ENCODE measurements at places on chromosomes 1 and 21. TPM values are rescaled to one million over a fixed set of nuclear protein-coding genes. Genes with fewer than 3 reads are reported as not detected.

Gene MAN1C1
- 0.37 TPM for total RNA-seq

Gene INSRR
- total RNA-seq, result not detected

Gene MYOC
- total RNA-seq, result not detected

Gene SYCP1
- total RNA-seq, result not detected

Gene CELA2A
- total RNA-seq, result not detected

Gene TMEM269
- 1.7 TPM for total RNA-seq

Gene TTC22
- 17.2 TPM for total RNA-seq

Gene A3GALT2
- total RNA-seq, result not detected

Gene GART
- 102 TPM for total RNA-seq

DNA sequence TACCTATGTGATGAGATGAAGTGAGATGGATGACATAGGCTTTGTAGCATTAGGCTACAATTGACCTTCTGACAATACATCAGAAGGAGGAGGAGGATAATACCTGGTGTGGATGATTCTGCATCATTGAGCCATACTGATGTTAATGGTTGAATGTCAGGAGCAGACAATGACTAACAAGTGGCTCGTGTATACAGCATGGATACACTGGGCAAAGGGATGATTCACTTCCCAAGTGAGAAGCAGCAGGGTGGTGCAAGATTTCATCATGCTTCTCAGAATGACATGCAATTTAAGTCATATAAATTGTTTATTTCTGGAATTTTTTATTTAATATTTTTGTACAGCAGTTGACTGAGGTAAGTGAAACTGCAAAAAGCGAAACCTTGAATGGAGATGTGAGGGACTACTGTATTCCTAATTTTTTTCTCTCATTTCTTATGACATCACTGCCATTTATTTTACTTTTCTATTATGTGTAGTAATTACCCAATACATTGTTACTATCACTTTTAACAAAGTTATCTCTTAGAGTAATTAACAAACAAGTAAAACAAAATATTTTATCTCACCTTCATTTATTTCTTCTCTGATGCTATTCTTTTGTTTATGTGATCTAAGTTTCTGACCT, 34.4 kb upstream of the COP1 start:
- DNase-seq, result no peak

- DNase-seq, result no peak
Observed at GRCh38 chr1:171833091-171833825, 8.0 kb upstream of the DNM3 start.

GRCh38 chr1:15077384-15077783, 76.2 kb upstream of the TMEM51 start:
- no peak for DNase-seq

DNA sequence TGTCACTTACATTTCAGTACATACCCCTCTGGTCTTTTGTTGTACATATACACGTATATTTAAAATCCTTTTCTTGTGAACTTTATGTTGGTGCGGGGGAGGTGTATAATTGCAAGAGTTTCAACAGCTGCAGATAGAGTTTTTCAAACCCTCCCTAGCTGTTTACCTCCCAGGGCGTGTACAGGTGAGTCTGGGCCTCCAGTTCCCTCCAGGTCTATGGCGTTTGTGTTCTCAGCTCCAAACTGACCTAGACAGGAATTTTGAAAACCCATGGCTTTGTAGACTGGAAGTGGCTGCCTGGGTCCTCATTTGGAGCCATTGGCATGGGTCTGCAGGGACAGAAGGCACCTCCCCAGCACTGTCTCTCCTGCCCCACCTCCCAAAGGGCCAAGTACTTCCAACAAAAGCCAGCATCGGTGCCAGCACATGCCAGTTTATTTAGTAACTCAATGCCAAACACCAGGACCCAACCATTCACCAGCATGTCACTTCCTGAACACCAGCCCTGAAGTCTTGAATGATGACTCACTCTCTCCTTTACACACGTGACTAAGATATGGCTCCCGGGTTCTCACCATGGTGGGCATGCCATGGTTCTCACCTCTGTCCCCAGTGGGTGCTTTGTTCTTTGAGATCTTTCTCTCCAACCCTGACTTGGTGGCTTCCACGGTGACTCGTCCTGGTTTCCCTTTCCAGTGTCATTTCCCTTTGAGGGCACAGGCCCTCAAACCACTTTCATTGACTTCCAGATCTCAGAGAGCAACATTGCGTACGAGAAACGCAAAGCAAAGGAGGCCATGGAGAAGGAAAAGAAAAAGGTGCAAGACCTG, 57.3 kb upstream of the EFHD2 start:
- DNase-seq, result peak; percentile 69

DNA sequence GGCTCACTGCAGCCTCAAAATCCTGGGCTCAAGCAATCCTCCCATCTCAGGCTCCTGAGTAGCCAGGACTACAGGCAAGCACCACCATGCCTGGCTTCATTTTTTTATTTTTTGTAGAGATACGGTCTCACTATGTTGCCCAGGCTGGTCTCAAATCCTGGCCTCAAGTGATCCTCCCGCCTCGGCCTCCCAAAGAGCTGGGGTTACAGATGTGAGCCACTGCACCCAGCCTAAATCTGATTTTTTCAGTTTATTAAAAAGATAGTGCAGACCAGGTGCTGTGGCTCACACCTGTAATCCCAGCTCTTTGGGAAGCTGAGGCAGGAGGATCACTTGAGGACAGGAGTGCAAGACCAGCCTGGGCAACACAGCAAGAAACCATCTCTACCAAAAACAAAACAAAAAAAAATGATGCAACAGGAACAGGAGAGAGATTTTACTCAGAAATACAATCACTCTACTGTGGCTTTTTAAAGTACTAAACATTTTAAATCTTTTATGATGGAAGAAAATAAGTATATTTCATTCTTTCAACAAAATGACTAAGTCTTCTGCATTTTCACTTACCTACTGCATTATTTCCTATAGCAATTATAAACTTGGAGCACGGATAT, 1.9 kb downstream of the PSMG1 start:
- no peak for DNase-seq

- no peak for DNase-seq
Observed at GRCh38 chr1:211194826-211195225, 60.9 kb upstream of the KCNH1 start.

DNA sequence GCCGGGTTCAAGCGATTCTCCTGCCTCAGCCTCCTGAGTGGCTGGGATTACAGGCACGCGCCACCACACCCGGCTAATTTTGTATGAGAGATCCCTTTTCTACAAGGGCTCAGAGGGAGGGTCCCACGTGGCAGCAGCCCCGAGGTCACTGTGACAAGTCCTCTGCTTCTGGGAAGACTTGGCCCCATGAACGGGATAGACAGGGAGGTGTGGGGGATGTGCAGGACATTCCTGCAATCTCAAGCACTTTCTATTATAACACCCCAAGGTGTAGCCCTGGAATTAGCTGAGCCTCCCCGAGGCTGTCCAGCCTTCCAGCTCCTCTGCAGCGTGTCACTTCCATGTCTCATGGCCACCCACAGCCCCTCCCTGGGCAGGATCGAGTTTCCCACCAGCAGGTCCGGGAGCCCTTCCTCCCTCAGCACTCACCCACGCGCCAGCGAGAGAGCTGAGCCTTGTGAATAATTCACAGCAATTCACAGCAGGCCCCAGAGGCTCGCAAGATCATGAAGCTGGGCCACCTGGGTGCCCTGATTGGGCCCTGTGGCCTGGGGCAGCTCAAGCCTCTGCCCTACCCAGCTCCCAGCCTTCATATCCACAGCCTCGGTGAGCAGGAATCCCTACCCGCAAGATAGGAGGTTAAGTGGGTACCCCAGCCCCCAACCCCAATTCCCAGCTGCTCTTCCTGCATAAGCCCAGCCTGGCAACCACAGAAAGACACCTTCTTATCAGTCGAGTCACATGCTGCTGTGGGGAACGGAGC, 22.8 kb upstream of the RNU1-4 start:
- no peak for DNase-seq

- DNase-seq, result no peak
Observed at GRCh38 chr1:6448749-6449631, 17.0 kb downstream of the TNFRSF25 start.

GRCh38 chr1:235878082-235878811, 11.5 kb upstream of the LYST start:
- no peak for DNase-seq

DNA sequence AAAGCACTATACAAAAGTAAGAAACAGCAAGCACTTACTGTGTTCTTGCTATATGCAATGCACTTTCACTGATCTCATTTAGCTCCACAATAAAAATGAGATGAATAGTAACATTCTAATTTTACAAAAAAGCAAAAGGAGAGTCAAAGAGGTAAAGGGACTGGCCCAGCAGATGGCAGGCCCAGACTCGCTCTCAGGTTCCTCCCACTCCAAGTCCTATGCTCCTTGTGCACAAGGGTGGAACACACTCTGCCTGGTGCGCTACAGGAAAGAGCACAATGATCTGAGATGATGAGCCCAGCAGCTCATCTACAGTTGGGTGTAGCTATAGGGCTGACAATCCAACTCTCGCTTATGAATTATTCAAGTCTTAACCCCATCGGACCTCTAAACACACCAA, 94.1 kb upstream of the LYST start:
- no peak for DNase-seq

DNA sequence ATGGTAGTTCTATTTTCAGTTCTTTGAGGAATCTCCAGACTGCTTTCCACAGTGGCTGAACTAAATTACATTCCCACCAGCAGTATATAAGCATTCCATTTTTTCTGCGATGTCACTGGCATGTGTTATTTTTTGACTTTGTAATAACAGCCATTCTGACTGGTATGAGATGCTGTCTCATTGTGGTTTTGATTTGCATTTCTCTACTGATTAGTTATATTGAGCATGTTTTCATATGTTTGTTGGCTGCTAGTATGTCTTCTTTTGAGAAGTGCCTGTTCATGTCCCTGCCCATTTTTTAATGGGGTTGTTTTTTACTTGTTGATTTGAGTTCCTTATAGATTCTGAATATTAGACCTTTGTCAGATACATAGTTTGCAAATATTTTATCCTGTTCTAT, 87.9 kb downstream of the RPS6KC1 start:
- DNase-seq, result no peak

- peak; percentile 7 for DNase-seq
Observed at GRCh38 chr1:44970317-44970716, 16.1 kb downstream of the EIF2B3 start.

- DNase-seq, result peak; percentile 70
Observed at GRCh38 chr1:229124520-229125124, 146.3 kb upstream of the RAB4A start.

- no peak for DNase-seq
Observed at GRCh38 chr21:41429305-41429704, 3.3 kb downstream of the MX1 start.

DNA sequence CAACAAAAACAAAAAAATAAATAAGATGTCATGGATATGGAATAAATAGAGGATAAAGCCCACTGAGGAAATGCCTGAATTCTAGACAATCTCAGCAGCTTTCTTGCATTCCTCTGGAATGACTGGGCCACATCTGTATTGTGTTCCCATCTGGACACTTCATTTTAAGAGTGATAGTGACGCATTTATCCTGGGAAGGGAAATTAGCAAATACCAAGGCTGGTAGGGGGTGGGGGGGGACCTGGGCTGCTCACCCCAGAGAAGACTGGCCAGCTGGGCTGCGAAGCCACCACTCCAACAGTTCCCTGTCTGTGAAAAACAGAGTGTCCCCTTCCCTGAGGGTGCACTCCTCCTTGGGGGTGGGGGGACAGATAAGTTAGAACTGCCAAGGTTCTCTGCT, 106.3 kb downstream of the HIVEP3 start:
- DNase-seq, result no peak

- DNase-seq, result no peak
Observed at GRCh38 chr1:207335695-207336363, 14.4 kb downstream of the CD55 start.

DNA sequence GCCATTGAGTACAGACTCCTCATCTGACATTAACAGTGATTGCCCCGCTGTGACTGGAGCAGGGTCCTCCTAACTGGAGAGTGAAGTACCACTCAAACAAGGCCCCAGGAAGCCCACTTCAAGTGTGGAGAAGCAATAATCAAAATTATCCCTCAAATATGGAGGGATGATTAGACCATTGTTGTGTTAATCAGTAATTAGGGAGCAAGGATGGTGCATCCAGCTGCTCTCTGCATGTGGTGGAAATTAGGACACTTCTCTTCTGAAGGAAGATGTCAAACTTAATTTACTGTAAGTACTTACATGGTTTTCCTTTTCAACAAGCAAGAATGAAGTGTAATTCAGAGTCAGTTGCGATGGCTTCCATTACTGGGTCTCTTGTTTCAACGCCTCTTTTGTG, 3.4 kb upstream of the ZP4 start:
- no peak for DNase-seq

DNA sequence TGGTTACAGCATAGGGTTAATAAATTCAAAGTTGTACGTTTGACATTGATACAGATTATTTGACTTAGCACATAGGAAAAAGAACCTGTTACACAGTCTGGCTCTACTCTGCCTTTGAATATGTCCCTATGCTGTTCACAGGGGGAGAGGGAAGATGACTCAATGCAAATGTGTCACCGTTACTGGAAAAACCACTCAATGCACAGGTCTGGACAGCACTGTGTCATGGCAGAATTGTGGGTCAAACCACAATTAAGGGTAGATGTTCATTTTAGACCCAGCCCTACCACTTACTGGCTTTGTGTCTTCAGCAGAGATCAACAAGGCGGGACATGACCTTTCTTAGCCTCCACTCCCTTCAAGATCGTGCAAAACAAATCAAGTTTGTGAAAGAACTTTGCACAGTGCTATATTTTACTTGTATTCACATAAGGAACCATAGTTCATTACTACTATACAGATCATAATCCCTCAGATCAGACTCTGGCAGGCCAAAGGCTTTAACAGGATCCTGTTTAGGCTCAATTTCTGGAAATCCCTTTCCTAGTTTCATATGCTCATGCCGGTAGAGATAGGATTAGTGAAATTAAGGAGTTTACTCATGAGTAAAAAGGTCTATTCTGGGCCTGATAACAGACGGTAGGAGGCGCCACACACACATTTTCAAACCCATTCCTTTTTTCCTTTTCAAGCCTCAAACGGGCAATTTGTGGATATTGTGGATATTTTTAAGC, 22.1 kb downstream of the EIF2D start:
- peak; percentile 15 for DNase-seq

All from Calu3 (cell line).